Ecto neural progenitor cell (in vitro differentiated cells): ENCODE measurements at places on chromosomes 2 and 18.

DNA sequence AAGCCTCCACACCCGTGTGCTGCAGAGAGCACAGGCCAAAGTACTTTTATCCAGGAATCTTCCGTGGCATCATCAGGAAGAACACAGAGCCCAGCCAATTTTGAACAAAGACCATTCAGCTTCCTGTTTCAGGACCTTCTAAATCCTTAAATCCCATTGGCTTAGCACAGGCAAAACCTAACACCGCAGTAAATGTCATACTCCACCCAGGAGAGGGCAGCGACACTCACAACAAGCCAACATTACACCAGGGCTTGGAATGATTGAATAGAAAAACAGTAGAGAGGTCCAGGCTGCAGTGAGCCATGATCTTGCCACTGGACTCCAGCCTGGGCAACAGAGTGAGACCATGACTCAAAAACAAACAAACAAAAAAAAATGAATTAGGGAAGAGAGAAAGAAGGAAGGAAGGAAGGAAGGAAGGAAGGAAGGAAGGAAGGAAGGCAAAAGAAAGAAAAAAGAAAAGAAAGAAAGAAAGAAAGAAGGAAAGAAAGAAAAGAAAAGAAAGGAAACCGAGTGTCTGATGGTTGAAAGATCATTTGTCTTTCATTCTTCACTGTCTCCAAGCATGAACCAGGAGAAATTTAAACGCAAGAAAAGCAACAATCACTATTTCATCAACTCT is 144.6 kb upstream of the SATB2 start:
- DNase-seq = no peak

DNA sequence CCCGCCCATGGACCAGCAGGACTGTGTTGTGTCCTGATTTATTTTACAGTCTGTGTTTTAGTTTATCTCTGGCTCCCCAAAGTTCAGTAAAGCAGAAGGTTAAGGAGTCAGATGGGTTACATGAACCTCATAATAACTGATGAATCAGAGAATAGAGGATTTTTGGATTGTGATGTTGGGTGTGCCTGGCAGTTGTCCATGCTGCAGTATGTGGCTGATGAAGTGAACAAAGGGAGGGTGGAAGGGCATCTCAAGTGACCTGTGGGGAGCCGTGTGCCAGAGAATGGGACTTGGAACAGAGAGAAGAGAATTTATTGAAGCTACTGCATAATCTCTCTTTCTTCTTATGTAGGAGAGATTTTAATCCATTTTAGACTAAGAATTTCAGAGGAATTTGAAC is 145.5 kb downstream of the MAP4K4 start:
- DNase-seq = no peak

DNA sequence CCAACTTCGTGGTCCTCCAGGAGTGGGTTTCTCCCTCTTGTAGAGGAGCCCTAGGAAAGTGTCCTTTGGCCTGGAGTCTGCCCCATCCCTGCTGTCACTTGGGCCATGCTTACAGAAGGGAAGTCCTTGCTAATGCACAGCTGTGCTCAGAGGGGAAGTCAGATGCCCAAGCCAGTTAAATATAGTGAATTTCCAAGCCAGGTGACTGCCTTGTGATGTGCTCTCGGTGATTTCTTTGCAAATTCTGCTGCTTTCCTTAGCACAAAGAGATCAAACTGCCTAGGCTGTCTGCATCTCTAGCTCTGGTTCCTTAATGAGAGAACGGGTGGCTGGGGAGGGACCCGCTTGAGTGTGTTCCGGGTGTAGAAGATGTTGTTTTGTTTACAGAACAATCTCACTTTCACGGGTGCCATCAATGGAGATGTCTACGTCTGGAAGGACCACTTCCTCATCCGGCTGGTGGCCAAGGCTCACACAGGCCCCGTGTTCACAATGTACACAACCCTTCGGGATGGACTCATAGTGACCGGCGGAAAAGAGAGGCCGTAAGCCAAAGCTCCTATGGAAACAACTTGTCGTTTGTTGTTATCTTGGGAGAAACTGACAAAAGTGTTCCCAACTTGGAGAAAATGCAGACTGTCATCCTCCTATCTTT is 91.4 kb downstream of the RTN4 start:
- DNase-seq = no peak

GRCh38 chr2:190318931-190319554 is 583 bp downstream of the HIBCH start:
- no peak for DNase-seq

GRCh38 chr2:69126341-69126740 is 113.4 kb downstream of the ANTXR1 start:
- no peak for DNase-seq

- DNase-seq = no peak
These were observed 54.4 kb downstream of the AOX1 start for GRCh38 chr2:200640176-200640575.

GRCh38 chr2:235826826-235827225 is 333.0 kb downstream of the AGAP1 start:
- no peak for DNase-seq

GRCh38 chr18:41734917-41735316 is 220.1 kb upstream of the PIK3C3 start:
- no peak for DNase-seq

DNA sequence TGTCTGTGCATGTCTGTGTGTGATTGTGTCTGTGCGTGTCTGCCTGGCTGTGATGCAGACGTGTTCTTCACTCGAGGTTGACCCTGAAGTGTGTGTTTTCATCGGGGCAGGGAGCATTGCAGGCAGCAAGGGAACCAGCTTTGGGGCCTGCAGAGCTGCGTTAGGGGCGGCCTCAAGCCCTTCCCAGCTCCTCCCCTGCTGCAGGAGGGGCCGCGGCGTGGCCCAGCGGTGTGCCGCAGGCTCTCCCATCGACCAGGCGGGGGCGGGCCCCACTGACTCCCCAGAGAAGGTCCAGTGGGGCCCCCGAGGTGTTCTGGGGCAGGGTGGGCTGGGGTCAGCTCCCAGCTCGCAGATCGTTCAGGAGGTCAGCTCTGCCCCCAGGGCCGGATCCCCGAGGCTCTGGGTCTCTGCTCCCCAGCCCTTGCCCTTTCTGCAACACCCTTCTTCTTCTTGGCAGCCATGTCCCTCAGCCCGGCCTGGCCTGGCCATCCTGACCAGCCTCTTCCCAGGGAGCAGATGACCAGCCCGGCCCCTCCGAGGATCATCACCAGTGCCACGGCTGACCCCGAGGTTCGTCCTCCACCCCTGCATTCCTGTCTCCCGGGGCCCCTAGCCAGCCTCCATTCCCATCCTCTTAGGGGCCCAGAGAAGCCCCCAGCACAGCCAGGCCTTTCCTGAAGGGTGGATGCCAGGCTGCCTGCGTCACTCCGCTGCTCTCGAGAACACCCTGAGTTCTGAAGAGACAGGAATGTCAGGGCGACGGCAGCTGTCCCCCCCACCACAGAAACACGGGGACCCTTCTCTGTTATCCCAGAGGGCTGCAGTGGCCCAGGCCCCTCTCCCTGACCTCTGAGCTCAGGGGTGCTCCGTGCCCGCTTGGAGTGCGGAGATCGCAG is 11.1 kb upstream of the KLHL30 start:
- DNase-seq = no peak

DNA sequence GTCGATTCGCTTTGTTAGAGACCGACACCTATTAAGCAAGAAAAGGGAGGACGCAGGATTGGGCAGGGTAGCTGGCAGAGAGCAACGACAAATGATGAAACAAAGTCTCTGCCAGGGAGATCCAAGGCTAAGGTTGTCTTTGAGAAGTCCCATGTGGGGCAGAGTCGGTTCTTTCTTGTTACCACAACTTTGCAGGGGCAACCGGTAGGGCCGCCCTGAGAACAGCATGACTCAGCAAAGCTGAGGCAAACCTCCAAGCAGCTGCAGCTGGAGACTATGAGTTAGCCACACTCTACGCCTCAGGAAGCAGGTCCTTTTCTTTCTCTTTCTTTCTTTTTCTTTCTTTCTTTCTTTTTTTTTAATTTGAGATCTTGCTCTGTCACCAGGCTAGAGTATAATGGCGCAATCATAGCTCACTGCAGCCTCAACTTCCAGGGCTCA is 452.3 kb upstream of the ID2 start:
- no peak for DNase-seq

GRCh38 chr2:100619951-100620350 is 57.2 kb downstream of the PDCL3 start:
- peak; percentile 1 for DNase-seq

- no peak for DNase-seq
These were observed 31.3 kb downstream of the LANCL1 start for GRCh38 chr2:210445116-210445707.

DNA sequence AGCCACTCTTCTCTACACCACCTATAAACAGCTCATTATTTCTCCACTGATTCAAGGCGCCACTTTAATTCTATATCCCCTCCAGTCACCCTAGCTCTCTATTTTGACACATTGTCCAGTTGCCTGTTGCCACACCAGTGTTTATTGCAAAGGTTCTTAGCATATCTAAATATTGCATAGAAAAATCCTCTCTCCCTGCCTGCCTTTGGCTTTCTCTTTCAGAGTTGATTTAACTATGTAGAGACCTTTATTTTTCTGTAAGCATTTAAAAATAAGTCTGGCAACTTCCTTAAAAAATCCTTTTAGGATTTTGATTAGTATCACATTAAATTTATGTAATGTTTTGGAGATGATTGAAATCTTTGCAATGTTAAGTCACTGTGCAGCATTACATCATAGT is 47.9 kb upstream of the B3GNT7 start:
- no peak for DNase-seq

GRCh38 chr18:11909061-11909455 is 941 bp upstream of the MPPE1 start:
- no peak for DNase-seq

- DNase-seq = no peak
These were observed 20.4 kb downstream of the PKP4 start for GRCh38 chr2:158477202-158477601.

- DNase-seq = no peak
These were observed 463.6 kb upstream of the CRIM1 start for GRCh38 chr2:35891936-35892335.

DNA sequence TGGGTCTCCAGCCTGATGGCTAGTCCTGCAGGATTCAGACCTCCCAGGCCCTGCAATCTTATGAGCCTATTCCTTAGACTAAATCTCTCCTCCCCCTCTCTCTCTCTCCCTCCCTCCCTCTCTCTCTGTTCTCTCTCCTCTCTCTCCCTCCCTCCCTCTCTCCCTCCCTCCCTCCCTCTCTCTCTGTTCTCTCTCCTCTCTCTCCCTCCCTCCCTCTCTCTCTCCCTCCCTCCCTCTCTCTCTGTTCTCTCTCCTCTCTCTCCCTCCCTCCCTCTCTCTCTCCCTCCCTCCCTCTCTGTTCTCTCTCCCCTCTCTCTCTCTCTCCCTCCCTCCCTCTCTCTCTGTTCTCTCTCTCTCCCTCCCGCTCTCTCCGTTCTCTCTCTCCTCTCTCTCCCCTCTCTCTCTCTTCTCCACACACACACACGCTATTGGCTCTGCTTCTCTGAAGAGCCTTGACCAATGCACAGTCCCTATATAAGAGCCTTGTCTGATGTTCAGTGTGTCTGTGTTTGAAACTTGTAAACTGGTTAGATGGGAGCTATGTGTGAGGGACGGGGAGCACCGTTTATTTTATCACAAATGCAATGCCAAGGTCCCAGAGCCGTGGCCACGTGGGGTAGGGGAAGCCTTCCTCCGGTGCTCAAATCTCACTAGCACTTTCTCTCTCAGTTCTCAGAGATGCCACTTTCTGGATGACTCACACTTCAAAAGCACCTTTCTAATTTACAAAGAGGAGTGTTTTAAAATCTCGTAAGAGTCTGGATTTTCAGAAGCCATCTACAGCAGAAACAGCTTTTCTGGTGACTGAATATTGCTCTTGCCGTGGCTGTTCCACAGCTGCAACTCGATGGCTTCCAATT is 9.4 kb upstream of the PRLH start:
- DNase-seq = no peak
